Activated CD4-positive, alpha-beta T cell treated with anti-CD3 and anti-CD28 coated beads, Interleukin-2, amount 50 U/mL, for 1 hour (primary cell): ENCODE measurements at places on chromosomes 7 and 10.

GRCh38 chr7:82886324-82886723 is 276.4 kb downstream of the PCLO start:
- DNase-seq = no peak

DNA sequence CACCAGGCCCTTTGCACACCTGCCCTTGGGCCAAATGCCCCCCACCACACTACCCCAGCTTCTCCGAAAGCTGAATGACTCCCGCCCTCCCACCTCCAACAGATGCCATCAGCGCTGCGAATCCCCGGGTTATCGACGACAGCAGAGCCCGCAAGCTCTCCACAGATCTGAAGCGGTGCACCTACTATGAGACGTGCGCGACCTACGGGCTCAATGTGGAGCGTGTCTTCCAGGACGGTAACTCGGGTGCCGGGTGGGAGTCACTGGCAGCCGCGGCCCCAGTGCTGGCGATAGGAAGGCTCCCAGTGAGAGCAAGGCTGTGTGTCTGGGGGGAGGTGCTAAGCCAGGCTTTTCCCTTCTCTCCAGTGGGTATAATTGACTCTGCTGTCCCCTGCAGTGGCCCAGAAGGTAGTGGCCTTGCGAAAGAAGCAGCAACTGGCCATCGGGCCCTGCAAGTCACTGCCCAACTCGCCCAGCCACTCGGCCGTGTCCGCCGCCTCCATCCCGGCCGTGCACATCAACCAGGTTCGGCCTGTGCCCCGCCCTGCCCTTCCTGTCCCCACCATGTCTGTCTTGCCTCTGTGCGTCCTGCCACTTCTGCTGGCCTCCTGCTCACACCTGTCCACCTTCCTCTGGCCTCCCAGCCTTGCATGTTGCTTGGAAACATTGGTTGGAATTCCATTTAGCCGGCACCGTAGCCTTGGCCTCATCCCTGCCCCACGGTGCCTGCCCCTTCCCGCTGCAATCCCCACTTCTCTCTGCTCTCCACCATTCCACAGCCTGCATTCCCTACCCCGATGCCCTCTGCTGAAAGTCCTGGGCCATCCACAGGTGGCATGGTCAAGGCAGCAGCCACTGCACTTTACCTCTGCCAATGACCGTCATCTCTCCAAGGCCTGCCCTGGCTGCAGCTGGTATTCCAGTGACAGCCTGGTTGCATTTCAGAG is 32.1 kb downstream of the AGAP3 start:
- DNase-seq = no peak

DNA sequence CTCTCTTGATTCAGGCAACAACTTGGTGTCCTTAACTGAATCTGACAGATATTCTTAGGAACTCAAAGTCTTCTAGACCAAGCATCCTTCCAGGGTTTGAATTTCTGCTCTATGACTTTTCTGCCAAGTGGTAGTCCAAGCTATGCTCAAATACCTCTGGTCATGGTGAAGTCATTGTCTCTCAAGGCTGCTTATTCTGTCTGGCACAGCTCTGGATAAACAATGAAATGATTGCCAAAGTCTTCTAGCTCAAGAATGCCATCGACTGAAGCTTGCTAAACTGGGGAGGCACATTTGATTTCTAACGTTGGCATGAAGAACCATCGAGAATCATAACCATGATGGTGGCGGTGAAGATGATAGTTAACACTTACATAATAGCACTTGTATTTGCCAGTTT is 116.2 kb upstream of the MKX start:
- DNase-seq = no peak

DNA sequence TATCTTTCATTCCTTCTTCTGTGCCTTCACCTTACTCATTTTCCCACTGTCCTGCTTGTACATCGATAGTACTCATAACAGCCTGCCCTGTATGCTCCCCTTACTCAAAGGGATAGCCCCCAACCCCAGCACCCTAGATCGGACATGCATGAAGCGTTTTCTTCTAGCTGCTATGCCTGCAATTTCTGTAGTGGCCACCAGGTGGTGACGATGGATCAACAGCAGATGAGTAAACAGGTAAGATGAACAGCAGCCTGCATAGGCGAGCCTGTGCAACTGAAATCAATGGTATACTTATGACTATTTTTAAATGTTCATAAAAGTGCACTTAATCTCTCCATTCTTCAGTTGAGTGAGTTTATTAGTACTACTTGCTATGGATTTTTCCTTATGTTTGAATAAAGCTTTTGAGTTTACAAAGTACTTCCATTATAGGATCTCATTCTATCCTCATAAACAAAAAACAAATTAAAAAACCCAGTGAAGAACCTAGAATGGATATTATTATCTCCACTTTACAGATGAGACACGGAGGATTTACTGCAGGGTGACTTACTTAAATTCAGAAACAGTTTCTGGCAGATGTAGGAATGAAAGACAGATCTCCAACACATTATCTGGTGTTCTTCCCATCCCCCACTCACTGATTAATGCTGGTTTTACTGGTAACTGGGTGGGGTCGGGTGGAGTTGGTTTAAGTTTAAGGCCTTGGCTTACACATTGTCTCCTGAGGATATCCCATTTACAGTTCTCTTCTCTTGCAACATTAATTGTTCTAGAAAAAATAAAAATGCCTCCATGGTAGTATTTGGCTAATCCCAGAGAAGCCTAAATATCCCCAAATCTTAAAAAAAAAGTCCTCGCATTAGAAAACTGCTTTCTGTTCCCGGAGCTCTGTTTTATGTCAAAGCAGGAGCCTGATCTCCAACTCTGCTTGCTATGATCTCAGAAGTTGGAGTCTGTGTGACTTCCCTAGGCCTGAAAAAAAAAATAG is 222.1 kb downstream of the GLI3 start:
- no peak for DNase-seq

DNA sequence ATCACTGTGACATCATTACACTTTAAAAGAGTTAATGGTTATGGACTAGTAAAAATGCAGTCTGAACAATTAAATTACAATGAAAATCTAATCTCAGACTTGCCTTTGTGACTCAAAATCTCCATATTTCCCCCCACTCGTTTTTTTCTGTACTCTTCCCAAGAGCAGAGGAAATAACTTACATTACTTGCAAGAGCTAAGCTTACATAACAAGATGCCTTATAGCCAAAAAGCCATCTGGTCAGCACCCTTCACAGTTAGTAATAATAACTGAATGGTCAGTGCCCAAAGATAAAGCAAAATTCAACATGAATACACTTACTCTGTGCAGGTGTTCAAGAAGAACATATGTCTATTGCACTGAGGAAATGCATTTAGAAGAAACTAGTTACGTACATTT is 1381.5 kb upstream of the CELF2 start:
- no peak for DNase-seq

DNA sequence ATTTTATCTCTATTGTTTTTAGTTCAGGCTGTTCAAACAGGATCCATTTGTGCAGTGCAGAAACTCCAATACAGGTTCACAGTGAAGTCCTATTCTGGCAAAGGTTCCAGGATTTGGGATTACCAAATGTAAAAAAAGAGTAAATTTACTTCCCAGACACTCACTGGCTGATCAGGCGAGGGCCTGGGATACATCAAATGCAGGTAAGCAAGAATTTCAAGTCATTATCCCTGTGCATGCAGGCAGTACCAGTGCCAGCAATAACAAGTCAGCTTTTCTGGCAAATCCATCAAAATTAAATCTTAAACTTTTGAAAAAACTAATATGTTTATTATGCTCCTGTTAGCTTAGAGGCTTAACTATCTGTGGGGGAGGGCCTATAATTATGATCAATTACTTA is 6.3 kb downstream of the CDK6 start:
- DNase-seq = no peak

GRCh38 chr10:124197371-124198124 is 104.2 kb upstream of the CHST15 start:
- no peak for DNase-seq
